Activated B cell treated with CpG ODN at 0.5 μM for 24 hours (primary cell): ENCODE measurements at places on chromosomes 16 and 17. TPM values are rescaled to one million over a fixed set of nuclear protein-coding genes. Genes with fewer than 3 reads are reported as not detected.

The OR1A1 gene
- not detected in 2 replicates for total RNA-seq

The BTBD17 gene
- not detected in 2 replicates for total RNA-seq

The NEUROD2 gene
- total RNA-seq = 0.02 TPM in 1 of 2 replicates, not detected in the other

The CX3CL1 gene
- 0.27 and 0.31 TPM in 2 replicates for total RNA-seq

The WDR45B gene
- 48.3 and 51.2 TPM in 2 replicates for total RNA-seq

The ARHGAP27 gene
- total RNA-seq = 64.5 and 75.7 TPM in 2 replicates

The CBFA2T3 gene
- total RNA-seq = 50.8 and 63.3 TPM in 2 replicates

The CCL22 gene
- total RNA-seq = 276 and 288 TPM in 2 replicates

DNA sequence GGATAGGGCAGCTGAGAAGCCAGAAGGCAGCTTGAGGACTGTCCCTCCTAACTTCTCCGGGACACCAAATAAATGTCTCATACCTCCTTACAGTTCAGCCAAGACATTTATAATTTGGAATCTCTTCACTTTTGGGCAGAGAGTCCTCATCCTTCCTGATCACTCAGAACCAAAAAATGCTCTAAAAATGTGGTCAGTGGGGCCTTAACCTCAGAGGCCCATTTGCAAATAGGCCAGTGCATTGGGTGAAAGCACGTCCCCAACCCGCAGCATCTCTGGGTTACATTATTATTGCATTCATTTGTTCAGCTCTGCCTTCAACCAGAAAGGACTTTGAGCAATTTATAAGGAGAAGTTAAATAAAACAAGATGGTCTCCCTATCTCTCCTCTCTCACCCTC lies 112.4 kb upstream of the IRX3 start:
- H3K27me3 ChIP-seq = peaks cover 4% of the 10 kb centered on the region
- H3K27ac ChIP-seq = no peak overlapping the region
- H3K4me3 ChIP-seq = no peak overlapping the region
- H3K36me3 ChIP-seq = no peaks in the 10 kb centered on the region
- DNase-seq = no peak
- no peaks in the 10 kb centered on the region for H3K4me1 ChIP-seq

DNA sequence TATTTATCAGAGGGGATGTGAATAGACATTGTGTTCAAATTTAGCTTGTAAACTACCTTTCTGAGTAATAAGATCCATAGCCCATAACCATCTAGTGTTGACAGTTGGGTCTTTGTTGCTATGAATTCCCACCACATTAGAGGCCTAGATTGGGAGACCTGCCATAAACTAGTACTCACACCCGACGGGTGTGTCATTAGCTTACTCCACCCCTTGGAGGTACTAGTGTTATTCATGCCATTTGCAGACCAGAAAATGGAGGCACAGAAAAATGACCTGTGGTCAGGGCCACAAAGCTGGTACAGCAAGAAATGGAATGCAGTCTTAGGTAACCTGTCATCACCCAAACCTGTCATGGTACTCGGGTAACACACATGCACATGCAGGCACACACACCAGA lies 41.3 kb upstream of the BCAR1 start:
- H3K4me3 ChIP-seq = no peak overlapping the region
- H3K4me1 ChIP-seq = no peaks in the 10 kb centered on the region
- H3K27me3 ChIP-seq = no peaks in the 10 kb centered on the region
- no peak overlapping the region for H3K27ac ChIP-seq
- peaks cover 56% of the 10 kb centered on the region for H3K36me3 ChIP-seq

GRCh38 chr17:3961564-3962047 lies 2.6 kb downstream of the ATP2A3 start:
- H3K4me1 ChIP-seq = peaks cover 82% of the 10 kb centered on the region
- peak overlapping the region; percentile 89 for H3K4me3 ChIP-seq
- peak; percentile 60 for DNase-seq
- H3K36me3 ChIP-seq = peaks cover 52% of the 10 kb centered on the region

GRCh38 chr16:78362524-78363135 lies 263.2 kb downstream of the WWOX start:
- H3K36me3 ChIP-seq = no peaks in the 10 kb centered on the region
- H3K4me3 ChIP-seq = no peak overlapping the region
- no peaks in the 10 kb centered on the region for H3K27me3 ChIP-seq

GRCh38 chr17:17579691-17580090 lies 11.8 kb downstream of the PEMT start:
- no peaks in the 10 kb centered on the region for H3K4me1 ChIP-seq
- peaks cover 6% of the 10 kb centered on the region for H3K36me3 ChIP-seq
- H3K4me3 ChIP-seq = no peak overlapping the region
- no peak overlapping the region for H3K27ac ChIP-seq
- no peaks in the 10 kb centered on the region for H3K27me3 ChIP-seq

GRCh38 chr17:77400445-77400870 lies 259.7 kb downstream of the SEC14L1 start:
- H3K4me1 ChIP-seq = peaks cover 58% of the 10 kb centered on the region
- peak overlapping the region; percentile 76 for H3K4me3 ChIP-seq
- H3K36me3 ChIP-seq = peaks cover 17% of the 10 kb centered on the region
- no peaks in the 10 kb centered on the region for H3K27me3 ChIP-seq
- DNase-seq = peak; percentile 69

- H3K36me3 ChIP-seq = no peaks in the 10 kb centered on the region
- no peak for DNase-seq
- H3K27me3 ChIP-seq = peaks cover 5% of the 10 kb centered on the region
These were observed 516.6 kb upstream of the C16orf82 start for GRCh38 chr16:26550111-26550610.

GRCh38 chr17:67492251-67492740 lies 115.2 kb downstream of the PITPNC1 start:
- H3K36me3 ChIP-seq = no peaks in the 10 kb centered on the region
- DNase-seq = no peak
- peaks cover 4% of the 10 kb centered on the region for H3K4me1 ChIP-seq
- no peak overlapping the region for H3K27ac ChIP-seq

- H3K27ac ChIP-seq = no peak overlapping the region
- no peaks in the 10 kb centered on the region for H3K4me1 ChIP-seq
- no peaks in the 10 kb centered on the region for H3K27me3 ChIP-seq
- H3K4me3 ChIP-seq = no peak overlapping the region
These were observed 107.9 kb upstream of the EEF2KMT start for GRCh38 chr16:5205361-5206040.

DNA sequence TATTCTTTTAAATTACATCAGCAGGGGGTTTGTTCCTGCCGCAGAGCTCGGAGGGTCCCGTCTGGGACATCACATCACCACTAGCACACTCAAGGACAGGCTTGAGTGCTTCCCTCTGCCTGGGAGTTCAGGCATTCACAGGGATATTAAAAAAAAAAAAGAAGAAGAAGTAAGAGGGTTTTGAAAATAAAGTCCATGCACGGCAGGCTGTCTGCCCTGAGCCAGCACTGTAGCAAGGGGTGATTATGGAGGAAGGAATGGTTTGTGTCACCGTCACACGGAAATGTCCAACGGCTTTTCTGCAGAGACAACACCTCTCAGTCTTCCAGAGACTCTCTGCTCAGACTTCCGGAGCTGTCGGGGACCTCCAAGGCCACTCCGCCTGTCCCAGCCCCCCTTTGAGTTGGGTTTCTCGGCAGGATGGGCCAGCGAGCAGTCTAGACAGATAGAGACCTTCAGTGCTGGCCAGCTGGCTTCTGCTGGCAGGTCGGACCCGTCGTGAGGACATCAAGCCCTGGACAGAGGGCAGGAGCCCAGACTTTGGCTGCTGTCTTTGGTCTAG lies 33.6 kb downstream of the MEOX1 start:
- DNase-seq = no peak
- H3K27me3 ChIP-seq = peaks cover 14% of the 10 kb centered on the region
- no peak overlapping the region for H3K4me3 ChIP-seq
- no peaks in the 10 kb centered on the region for H3K36me3 ChIP-seq
- H3K27ac ChIP-seq = no peak overlapping the region

DNA sequence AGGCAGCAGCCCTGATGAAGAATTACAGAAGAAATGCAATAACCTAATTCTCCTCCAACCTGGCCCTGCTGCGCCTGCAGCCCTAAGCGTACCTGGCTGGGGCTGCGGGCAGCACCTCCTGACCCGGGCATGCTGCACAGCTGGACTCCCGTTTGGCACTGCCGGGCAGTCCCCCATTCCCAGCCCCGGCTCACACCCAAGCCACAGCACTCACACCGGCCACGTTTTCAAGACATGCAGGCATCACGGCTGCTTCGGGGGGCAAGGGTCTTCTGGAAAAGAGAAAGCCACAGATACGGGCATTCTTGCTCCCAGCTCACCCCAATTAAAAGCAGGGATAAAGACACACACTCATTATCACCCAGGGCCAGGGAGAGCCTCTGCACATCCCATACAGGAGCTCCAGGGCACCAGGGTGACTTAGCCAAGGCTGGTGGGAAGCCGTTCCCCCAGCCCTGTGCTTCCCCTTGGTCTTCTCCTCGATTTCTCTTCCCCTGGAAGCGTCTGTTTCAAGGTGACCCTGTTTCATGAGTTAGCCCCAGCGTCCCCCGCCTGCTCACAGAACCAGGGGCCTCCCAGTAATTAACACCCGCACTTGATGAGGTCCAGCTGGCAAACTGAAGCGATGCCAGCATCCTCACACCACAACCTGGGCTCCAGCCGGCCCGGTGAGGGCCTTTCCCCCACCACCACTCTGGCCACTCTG lies 216.7 kb downstream of the C16orf78 start:
- no peak overlapping the region for H3K27ac ChIP-seq
- no peak for DNase-seq
- H3K36me3 ChIP-seq = no peaks in the 10 kb centered on the region
- no peak overlapping the region for H3K4me3 ChIP-seq
- H3K4me1 ChIP-seq = no peaks in the 10 kb centered on the region

DNA sequence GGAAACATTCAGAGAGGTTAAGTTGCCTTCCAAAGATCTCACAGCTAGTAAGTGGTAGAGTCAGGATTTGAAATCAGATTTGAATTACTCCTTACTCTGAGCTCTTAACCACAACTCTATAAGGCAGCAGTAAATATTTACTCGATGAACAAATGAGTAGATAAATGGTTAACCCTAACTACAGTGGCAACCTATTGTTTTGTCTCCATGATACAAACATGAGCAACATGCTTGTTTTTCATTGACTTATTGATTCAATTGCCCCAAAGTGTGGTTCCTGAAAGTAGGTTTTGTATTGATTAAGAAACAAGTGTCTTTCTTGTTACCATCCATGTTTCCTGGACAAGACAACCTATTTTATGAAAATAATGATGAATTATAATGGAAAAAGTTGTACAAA lies 34.8 kb upstream of the DDX52 start:
- H3K27ac ChIP-seq = no peak overlapping the region
- no peak for DNase-seq
- H3K4me1 ChIP-seq = no peaks in the 10 kb centered on the region
- no peaks in the 10 kb centered on the region for H3K36me3 ChIP-seq

- H3K4me3 ChIP-seq = no peak overlapping the region
- H3K4me1 ChIP-seq = no peaks in the 10 kb centered on the region
- H3K27ac ChIP-seq = no peak overlapping the region
- no peaks in the 10 kb centered on the region for H3K36me3 ChIP-seq
These were observed 97.4 kb upstream of the CACNG5 start for GRCh38 chr17:66737524-66737923.

DNA sequence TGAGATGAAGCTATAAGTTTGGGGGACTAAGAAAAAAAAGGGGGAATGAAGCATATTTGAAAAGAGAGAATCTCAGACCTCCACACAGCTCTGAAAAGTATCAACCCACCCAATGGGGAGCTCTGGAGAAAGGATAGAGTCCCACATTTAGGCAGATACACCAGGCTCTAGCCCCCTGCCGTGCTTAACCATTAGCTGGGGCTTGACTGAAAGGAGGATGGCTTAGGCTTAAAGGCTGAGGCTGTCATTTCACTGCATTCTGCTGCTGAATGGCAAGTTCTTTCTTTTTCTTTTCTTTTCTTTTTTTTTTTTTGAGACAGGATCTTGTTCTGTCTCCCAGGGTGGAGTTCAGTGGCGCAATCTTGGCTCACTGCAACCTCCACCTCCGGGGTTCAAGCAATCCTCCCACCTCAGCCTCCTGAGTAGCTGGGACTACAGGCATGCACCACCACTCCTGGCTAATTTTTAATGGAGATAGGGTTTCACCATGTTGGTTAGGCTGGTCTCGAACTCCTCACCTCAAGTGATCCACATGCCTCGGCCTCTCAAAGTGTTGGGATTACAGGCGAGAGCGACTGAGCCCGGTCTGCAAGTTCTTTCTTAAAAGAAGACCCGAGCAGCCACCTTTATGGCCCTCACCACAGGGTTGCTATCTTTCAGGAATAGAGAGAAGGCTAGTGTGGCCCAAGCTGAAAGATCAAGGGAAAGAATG lies 9.0 kb upstream of the MMP2 start:
- no peak for DNase-seq
- H3K4me1 ChIP-seq = no peaks in the 10 kb centered on the region
- H3K4me3 ChIP-seq = no peak overlapping the region

DNA sequence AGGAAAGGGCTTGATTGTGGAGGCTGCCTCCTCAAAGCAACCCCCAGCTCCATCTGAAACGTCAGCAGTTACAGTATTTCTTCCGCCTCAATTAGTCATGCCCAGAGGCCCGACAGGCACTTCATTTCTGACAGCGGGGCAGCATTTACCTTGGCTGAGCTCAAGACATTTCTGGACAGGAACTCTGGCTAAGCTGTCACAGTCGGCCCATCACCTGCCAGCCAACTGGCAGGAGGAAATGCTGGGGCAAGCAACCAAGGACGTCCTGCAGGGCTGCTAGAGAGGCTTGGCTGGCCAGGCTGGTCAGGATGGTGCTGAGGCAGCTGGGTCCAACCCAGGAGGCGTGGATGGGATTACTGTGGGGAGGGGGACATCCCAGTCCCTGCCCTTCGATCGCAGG lies 27.8 kb downstream of the PLXDC1 start:
- DNase-seq = no peak
- H3K27me3 ChIP-seq = no peaks in the 10 kb centered on the region
- no peaks in the 10 kb centered on the region for H3K36me3 ChIP-seq
- H3K4me3 ChIP-seq = no peak overlapping the region
- peaks cover 13% of the 10 kb centered on the region for H3K4me1 ChIP-seq

- H3K36me3 ChIP-seq = no peaks in the 10 kb centered on the region
- no peak overlapping the region for H3K27ac ChIP-seq
- H3K27me3 ChIP-seq = peaks cover 5% of the 10 kb centered on the region
- no peak for DNase-seq
- H3K4me3 ChIP-seq = no peak overlapping the region
- no peaks in the 10 kb centered on the region for H3K4me1 ChIP-seq
These were observed 197.7 kb upstream of the CDH5 start for GRCh38 chr16:66168777-66169176.

DNA sequence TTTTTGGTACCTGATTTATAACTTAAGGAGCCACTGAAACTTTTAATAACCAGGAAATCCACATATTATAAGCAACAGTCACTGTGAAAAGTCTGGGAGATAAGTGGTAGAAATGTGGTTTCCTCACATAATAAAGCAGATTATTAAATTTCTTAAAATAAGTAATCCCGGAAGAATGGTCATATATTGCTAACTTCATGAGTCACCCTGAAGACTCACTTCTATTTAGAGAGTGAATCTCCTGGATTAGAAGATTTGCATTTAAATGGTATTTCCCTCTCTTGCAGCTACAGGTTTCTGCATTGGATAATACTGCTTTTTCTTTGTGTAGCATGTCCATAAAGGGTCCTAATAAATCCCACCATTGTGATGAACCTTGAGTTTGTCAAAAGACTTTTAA lies 1286.8 kb upstream of the CDH8 start:
- no peak for DNase-seq
- no peaks in the 10 kb centered on the region for H3K4me1 ChIP-seq
- H3K36me3 ChIP-seq = no peaks in the 10 kb centered on the region
- H3K27me3 ChIP-seq = no peaks in the 10 kb centered on the region
- no peak overlapping the region for H3K4me3 ChIP-seq

GRCh38 chr17:80501741-80502577 lies 25.6 kb upstream of the NPTX1 start:
- H3K4me3 ChIP-seq = no peak overlapping the region
- H3K36me3 ChIP-seq = no peaks in the 10 kb centered on the region
- DNase-seq = no peak
- H3K27me3 ChIP-seq = peaks cover 23% of the 10 kb centered on the region
- H3K4me1 ChIP-seq = peaks cover 3% of the 10 kb centered on the region

- no peaks in the 10 kb centered on the region for H3K4me1 ChIP-seq
- H3K27me3 ChIP-seq = no peaks in the 10 kb centered on the region
- peaks cover 35% of the 10 kb centered on the region for H3K36me3 ChIP-seq
These were observed 24.8 kb upstream of the ARHGAP23 start for GRCh38 chr17:38403491-38403890.
